ENCODE measurements at places on chromosomes 5 and 9.

- ATAC-seq = no peak
Measured at GRCh38 chr5:45189481-45189880, 380.7 kb downstream of the MRPS30 start.

- ATAC-seq = no peak
Measured at GRCh38 chr9:81879501-81879916, 48.7 kb upstream of the SPATA31D4 start.

- peak; percentile 80 for ATAC-seq
Measured at GRCh38 chr5:10145923-10146401, 103.7 kb downstream of the ATPSCKMT start.

DNA sequence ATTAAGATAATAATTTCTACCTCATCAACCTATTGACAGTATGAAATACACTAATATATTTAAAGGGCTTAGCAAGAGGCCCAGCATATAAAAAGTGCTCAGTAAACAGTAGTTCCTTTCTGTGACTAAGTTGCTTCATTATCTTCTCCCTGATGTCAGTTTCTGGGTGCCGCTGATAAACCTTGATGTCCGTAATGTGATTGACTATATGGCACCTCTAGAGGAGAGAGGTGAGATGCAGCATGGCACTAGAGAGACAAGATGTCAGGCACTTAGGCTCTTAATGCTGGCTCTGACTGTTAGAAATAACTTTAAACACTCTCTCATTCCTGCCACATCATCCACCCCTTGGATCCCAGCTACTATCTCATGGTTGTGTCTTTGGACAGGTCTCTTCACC is 455.9 kb upstream of the KLF4 start:
- ATAC-seq = no peak

GRCh38 chr9:2269778-2270177 is 254.6 kb downstream of the SMARCA2 start:
- no peak for ATAC-seq

GRCh38 chr9:112396416-112396815 is 16.5 kb downstream of the HSDL2 start:
- no peak for ATAC-seq

GRCh38 chr9:87798261-87798833 is 72.4 kb downstream of the CTSL start:
- no peak for ATAC-seq

DNA sequence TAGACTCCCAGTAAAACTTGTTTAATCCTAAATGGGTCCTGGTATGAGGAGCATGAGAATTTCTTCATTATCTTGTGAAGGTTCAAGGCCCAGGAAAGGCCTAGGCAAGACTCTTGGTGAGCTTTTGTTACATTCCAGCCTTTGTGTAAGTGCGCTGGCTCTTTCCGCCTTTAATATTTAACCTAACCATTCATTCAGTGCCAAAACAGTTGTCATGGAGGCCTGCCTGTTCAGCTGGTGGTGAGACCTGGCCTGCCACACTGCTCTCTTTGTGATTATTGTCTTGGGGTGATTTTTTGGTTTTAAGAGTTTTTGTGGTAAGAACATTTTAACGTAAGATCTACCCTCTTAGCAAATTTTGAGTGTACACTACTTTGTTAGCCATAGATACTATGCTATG is 127.5 kb upstream of the WWC1 start:
- ATAC-seq = no peak

DNA sequence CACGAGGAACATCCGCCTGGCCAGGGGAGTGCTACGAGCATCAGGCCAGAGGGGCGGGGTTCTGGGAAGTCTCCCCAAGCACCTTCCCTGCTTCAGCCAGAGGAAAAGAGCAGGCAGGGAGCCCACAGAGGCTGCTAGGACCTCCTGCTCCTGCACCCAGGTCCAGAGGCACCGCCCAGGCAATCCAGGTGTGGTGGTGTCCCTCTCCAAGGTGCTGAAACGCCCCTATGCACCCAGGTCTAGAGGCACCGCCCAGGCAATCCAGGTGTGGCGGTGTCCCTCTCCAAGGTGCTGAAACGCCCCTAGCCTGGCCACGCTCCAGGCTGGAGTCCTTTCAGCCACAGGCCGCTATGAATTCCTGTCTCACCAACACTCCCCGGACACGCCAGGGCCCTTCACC is 10.7 kb upstream of the UBAC1 start:
- ATAC-seq = no peak

GRCh38 chr9:116070256-116070914 is 83.2 kb upstream of the PAPPA start:
- no peak for ATAC-seq

GRCh38 chr9:9612755-9613154 is 1000.0 kb downstream of the PTPRD start:
- no peak for ATAC-seq

DNA sequence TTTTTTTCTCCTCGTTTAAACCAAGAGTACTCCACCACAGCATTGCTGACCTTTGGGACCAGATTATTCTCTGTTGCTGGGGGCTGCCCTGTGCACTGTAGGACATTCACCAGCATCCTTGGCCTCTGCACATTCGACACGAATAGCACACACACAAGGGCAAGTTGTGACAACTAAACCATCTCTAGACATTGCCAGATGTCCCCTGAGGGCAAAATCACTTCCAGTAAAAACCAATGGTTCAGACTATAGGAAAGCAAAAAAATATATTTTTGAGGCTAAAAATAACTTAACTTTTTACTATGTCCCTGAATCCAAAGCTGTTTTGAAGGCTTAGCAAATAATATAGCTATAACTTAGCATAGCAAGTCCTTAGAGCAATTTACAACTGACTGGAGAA is 65.9 kb downstream of the SEMA5A start:
- ATAC-seq = no peak

- no peak for ATAC-seq
Measured at GRCh38 chr9:86589273-86589672, 235.1 kb upstream of the TUT7 start.

DNA sequence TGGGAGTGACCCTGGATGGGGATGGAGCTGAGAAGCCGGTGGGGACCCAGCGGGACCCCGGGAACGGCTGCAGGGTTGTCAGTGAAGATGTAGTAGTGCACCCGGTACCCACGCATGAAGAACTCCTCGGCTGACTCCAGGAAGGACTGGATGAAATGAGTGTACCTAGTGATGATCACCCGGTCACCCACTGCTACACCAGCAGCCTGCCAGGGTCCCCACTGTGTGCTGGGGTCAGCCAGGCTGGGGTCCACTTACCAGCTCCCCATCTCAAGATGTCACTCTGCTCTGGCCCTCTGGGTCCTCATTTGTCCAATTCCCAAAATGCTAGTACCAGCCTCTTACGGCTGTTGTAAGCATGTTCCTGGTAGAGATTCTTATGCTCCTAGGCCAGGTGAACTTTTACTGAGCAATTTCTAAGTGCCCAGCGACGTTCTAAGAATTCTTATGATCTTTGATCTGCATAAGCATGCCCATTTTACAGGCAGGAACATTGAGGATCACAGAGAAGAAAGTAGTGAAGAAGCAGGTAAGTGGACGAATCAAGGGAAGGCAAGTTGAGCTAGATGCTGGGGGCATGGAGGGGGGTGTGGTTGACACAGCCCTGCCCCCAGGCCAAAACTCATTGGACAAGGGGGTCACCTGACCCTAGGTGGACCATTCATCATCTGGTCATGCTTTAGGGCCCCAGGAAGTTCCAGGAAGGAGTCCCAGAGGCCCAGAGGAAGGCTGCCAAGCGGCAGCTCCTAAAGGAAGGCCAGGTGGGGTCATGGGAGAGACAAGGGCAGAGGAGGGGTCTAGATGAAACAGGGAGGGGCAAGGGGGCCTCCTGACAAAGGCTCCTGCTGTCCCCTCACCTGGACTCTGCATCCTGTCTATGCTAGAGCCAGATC is 9.4 kb downstream of the GBGT1 start:
- ATAC-seq = no peak

DNA sequence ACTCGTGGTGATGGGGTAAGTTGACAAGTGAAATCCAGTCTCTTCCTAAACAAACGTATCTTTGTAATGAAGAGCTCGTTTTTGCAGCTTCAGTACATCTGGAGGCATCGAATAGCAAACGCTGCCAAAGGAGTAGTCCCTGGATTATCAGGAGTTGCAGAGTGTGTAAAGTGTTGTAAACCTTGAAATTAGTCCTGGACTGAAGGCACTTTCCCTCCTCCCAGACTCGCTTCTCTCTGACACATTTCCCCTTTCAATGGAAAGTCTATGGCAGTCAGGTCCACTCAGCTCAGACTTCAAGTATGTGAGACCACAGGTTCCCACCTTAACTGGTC is 1.5 kb upstream of the PBX3 start:
- ATAC-seq = no peak

DNA sequence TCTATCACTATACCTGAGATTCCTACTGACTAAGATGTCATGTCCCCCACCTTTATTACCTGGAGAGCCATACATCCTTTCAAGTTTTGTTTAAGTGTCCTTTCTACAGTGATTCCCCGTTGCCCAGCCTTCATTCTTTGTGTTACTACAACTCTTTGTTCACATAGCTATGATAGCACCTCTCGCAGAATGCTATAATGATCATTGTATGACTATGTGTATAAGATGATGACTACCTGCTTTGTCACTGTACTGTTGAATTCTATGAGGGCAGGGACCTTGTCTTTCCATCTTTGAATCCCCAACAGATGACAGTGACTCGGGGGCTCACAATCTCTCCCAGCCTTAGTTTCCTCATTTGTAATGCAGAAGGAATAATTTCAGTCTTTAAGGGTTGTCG is 361.2 kb downstream of the NPR3 start:
- ATAC-seq = no peak

Data from SK-N-SH treated with all-trans-retinoic acid at 6 μM for 48 hours (cell line).